ENCODE measurements at places on chromosomes 12 and 14. TPM values are rescaled to one million over a fixed set of nuclear protein-coding genes. Genes with fewer than 3 reads are reported as not detected.

GRCh38 chr12:31582155-31582554, 8.8 kb downstream of the DENND5B start:
- H3K4me3 ChIP-seq: no peak overlapping the region
- no peaks in the 10 kb centered on the region for H3K27me3 ChIP-seq
- no peak for DNase-seq
- H3K27ac ChIP-seq: no peak overlapping the region
- no peaks in the 10 kb centered on the region for H3K36me3 ChIP-seq
- no peaks in the 10 kb centered on the region for H3K4me1 ChIP-seq

DNA sequence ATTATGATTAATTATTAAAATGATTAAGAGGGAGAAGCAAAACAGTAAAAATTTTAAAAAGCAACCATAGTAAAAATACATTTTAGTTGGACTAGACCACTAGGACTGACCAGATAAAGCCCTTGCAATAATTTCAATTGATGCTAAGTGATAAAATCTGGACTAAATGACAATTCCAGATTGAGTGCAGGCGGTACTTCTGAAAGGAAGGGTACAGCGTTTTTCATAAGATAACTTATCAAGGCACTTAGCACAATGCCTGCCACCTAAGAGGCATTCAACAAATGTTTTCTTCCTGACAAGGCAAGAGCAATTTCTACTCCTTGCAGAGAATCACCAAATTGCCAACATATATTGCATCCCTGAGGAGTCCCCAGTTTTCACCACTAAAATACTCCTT, 37.7 kb upstream of the OAS1 start:
- no peaks in the 10 kb centered on the region for H3K36me3 ChIP-seq
- no peak for DNase-seq
- H3K4me3 ChIP-seq: no peak overlapping the region
- H3K4me1 ChIP-seq: no peaks in the 10 kb centered on the region
- peaks cover 4% of the 10 kb centered on the region for H3K27me3 ChIP-seq

- no peak overlapping the region for H3K4me3 ChIP-seq
- no peak for DNase-seq
- H3K36me3 ChIP-seq: no peaks in the 10 kb centered on the region
- no peaks in the 10 kb centered on the region for H3K27me3 ChIP-seq
Measured at GRCh38 chr12:67590149-67590790, 58.3 kb upstream of the DYRK2 start.

SLC6A15 gene
- 2.0 TPM for total RNA-seq

LRRC9 gene
- total RNA-seq: not detected
